Activated CD4-positive, alpha-beta T cell treated with anti-CD3 and anti-CD28 coated beads for 36 hours (primary cell): ENCODE measurements at places on chromosomes 3 and 15.

GRCh38 chr15:100900795-100901169 lies 18.4 kb upstream of the LRRK1 start:
- no peak for DNase-seq

- DNase-seq, result no peak
Observed at GRCh38 chr15:24761704-24762302, 86.2 kb downstream of the NPAP1 start.

- no peak for DNase-seq
Observed at GRCh38 chr3:112976953-112977352, 2.0 kb upstream of the CD200R1 start.

GRCh38 chr3:10137178-10137577 lies 4.4 kb upstream of the VHL start:
- DNase-seq, result no peak

DNA sequence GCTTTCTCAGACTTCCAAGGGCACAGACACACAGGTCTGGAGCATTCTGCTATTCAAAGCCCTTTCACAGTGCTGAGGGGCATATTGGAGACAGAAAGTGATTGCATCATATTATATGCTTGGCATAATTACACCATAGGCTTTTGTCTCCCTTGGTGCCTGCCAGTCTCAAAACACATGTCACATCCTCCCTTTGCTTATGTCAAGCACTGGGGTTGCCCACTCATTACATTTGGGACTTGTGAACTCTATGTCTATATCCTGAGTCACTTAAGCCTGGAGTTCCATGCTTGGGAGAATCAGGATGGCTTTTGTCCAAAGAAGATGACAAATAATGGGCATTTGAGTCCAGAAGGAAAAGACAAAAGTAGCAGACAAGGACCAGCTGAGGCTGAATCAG lies 12.3 kb upstream of the PDZRN3 start:
- no peak for DNase-seq

- no peak for DNase-seq
Observed at GRCh38 chr3:58666683-58667082, at the start of gene FAM3D. FAM3D (minus strand) TSS chr3:58666774; CDS start chr3:58655563, 11,211 bp downstream.

DNA sequence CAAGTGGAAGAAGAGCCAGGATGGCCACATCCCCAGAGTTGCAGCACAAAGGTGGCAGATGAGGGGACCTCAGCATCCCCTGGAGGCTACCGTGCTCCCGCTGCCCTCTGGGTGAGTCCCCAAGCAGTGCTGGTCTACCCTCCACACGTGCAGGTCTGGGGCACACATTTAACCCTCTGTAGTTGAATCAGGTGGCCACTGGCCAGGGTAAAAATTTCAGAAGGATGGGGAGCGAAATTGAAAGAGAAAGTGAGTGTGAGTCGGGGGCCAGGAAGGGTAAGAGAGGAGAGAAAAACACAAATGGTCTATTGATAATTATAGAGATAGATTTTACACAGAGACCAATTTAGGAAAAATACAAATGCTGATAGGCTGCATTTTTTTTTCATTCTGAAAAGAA lies 139.5 kb upstream of the EIF1B start:
- DNase-seq, result no peak

- no peak for DNase-seq
Observed at GRCh38 chr3:57918123-57918837, 89.9 kb upstream of the FLNB start.

GRCh38 chr3:100047455-100048141 lies 66.7 kb downstream of the FILIP1L start:
- no peak for DNase-seq

DNA sequence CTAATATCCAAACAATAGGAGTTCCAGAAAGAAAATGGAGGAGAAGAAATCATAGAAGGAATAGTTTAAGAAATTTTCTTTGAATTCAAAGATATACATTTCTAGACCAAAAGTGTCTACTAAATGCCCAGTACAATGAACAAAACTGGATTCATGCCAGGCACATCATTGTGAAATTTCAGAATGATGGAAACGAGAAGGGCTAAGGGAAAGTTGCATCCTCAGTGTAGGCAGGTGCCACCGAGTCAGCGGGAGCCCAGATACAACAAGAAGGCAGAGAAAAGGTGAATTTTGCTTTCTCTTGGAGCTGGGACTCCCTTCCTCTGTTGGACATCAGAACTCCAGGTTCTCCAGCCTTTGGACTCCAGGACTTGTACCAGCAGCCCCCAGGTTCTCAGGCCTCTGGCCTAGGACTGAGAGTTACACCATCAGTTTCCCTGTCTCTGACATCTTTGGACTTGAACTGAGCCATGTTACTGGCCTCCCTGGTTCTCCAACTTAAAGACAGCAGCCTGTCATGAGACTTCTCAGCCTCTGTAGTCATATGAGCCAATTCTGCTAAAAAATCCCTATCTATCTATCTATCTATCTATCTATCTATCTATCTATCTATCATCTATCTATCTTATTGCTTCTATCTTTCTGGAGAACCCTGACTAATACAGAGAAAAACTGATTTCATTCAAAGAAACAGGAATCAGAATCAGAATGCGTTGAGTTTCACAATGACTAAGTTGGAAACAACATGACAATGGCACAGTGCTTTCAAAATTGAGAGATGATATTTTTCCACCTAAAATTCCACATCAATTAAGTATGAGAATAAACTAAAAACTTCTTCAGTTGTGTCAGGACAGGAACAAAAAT lies 207.7 kb downstream of the FAM43A start:
- DNase-seq, result peak; percentile 43

- no peak for DNase-seq
Observed at GRCh38 chr3:176631165-176631564, 566.1 kb downstream of the TBL1XR1 start.

GRCh38 chr3:134323966-134324962 lies 50.0 kb downstream of the AMOTL2 start:
- no peak for DNase-seq

- no peak for DNase-seq
Observed at GRCh38 chr3:15766406-15766805, 31.4 kb downstream of the ANKRD28 start.

GRCh38 chr15:94070356-94071295 lies 160.7 kb upstream of the MCTP2 start:
- DNase-seq, result no peak

DNA sequence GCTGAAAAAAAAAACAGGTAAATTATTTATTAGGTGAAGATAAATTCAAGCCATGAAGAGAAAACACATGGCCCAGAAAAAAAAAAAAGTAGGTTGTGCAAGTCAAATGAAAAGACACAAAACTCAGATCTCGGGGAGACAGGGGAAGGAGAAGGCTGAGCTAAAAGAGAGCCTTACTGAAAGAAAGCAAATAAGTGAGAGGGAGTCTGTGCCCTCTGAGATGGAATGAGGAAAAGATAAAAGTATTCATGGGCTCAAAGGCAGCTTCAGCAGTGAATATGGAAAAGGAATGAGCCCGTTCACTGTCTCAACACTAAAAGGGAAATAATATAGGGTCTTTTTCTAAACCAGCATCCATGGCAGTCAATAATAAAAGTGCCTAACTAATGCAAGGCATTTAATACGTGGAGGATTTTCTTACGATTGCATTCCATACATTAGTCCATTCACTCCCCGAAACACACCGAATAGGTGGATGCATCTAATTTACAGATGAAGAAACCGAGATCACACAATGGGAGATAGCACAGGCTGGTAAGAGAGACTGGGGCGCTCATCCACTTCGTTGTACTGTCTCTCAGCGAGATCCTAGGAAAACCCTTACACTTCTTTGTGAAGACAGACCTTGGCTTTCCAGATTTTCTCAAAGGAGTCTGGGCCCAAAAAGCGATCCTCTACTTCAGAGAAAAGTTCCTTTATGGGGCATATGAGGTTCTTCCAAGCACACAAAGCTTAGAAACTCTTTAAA lies 1.1 kb downstream of the TFDP2 start:
- no peak for DNase-seq

- DNase-seq, result no peak
Observed at GRCh38 chr15:59594991-59595390, 16.6 kb upstream of the GCNT3 start.

DNA sequence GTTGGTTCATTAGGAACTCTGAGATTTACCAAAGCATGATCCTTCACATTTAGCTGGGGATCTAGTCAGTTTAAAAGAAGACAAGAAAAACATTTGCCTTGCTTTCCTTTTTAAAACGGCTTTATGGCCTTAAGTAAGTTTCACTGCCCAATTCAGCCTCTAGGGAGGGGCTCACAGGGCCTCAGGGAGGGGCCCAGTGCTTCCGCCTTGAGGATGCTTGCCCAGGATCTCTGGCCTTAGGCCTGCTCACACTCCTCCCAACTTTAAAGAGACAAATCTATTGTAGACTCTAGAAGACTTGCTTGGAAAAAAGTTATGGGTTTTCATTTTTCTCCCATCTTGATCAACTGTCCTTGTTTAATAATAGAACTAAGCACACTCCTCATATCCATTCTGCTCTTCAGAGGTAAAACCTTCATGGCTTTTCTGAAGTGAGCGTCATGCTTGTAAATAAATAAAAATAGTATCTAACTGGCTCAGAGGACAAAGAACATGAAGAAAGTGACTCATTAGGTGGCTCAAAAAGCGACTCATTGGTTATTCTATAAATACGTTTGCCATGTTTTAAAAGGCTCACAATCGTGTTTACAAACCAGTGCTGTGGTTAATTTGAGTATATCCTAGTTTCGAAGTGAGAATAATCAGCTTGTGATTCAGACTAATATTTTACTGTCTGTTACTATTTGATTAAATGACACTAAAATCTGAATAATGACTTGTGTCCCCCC lies 13.7 kb downstream of the PDHB start:
- DNase-seq, result no peak

- DNase-seq, result peak; percentile 0
Observed at GRCh38 chr15:31456354-31457060, 129.9 kb downstream of the KLF13 start.
